Neural crest cell (in vitro differentiated cells): ENCODE measurements at places on chromosomes 7 and 10. TPM values are rescaled to one million over a fixed set of nuclear protein-coding genes. Genes with fewer than 3 reads are reported as not detected.
A peak's percentile ranks its signal among the peaks of the same experiment; 100 is the strongest.

DNA sequence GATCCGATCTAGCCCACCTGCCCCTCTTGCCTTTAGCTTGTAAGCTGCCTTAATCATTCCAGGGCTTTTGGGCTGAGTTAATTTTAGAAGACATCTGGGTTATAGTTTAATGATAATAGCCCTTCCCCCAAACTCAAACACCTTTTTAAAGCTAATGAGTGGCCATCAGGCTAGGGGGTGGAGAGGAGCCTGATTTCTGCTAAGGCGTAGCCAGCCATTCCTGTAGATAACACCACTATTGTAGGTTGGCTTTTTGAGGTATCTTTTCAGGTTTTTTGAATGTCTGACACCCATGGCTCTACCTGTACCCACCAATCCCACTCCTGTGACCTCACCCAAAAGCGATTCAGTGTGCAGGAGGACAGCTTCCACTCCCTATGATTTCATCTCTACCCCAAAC lies 7.6 kb upstream of the SYPL1 start:
- no peak for DNase-seq

DNA sequence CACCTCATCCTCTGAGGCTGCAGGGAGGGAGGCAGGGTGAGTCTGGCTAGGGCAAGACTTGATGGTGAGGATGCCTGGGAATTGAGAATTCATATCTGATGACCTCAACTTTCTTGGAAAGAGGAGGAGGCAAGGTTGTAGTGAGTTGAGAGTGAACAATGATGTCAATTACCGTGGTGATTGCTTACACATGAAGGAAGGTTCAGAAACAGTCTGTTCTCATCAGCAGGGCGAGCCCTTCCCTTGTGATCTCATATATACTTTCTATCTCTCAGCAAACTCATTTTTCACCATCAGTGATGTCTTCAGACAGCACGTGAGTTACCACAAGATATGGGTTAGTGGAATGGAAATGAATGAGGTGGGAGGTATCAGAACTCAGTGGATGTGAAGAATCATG lies 20.1 kb upstream of the COL13A1 start:
- DNase-seq, result no peak

DNA sequence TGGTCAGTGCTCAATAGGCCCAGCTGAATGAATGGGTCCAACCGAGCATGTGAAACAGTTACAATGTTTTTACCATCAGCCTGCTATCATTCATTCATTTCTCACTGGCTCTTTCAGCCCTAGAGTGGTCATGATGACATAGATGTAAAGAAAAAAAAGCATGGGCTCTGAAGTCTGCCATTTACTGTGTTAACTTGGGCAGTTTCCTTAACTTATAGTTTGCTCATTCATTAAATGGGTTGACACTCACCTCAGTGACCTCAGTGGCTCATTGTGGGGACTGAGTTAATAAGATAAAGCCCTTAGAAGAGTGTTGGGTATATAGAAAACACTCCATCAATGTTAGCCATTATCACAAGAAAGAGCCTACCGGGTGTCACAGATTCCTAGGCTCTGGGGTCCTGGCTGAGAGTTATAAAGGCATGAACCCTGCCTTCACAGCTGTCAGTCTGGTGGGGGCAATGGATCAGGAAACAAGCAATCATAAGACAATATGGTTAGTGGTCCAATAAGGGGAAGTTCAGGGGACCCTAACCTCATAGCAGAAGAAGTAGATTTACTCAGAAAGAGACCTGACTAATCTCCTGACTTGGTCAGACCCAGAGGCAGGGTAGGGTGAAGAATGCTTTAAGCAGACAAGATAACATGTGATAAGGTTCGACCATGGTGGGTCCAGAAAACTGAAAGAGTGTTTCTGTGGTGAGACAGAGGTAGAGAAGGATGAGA lies 29.7 kb upstream of the GPAM start:
- DNase-seq, result no peak

- DNase-seq, result no peak
Measured at GRCh38 chr10:33799944-33800323, 465.5 kb upstream of the NRP1 start.

- no peak for DNase-seq
Measured at GRCh38 chr7:42403831-42404230, 166.8 kb upstream of the GLI3 start.

Gene ELMO1
- 6.8 and 7.4 TPM in 2 replicates for total RNA-seq

- DNase-seq, result no peak
Measured at GRCh38 chr10:126080291-126080825, 184.0 kb downstream of the FANK1 start.

DNA sequence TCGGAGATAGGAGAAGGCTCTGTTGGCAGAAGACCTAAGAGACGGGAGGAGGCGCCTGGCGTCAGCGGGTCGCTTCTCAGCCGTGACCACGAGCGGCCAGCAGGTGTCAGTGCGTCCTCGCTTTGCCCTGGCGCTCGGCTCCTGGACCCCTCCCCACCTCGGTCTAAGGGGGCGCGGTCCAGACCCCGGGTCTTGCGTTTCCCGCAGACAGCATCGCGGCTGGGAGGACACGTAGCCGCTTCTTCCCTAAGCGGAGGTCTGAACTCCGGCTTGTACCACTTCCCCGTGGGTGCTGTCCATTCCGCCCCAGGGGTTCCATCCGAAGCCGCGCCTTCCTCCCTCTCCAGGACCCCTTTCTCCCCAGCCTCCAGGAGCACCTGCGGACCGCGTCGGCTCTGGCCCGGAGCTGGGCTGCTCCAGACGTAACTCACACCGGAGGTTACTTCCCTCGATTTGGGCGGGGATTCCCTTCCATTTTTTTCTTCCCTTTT lies 593 bp upstream of the ADRA2A start:
- DNase-seq, result peak; percentile 78

DNA sequence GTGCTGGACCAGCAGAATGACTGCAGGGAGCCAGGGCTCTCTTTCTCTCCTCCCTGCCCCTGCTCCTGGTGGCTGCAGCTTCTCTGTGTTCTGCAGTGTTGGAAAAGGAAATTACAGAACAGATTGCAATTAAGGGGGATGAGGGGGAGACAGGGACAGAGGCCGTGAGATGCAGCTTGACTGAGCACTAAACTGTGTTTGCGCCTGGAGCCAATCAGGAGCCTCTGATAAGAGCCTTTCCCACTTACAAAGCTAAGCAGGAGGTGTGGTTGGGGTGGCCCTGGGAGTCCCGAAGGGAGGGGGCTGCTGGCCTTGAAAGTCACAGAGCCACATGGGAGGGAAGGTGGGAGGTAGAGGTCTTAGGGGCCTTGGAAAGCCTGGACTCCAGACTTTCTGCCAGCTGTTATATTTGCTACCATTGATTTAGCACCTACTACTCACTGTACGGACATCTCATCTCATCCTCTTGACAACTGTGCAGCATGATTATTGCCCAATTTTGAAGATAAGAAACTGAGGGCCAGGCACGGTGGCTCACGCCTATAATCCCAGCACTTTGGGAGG lies 26.7 kb downstream of the TRIM8 start:
- DNase-seq, result no peak

- peak; percentile 8 for DNase-seq
Measured at GRCh38 chr7:18087026-18087686, 59.5 kb upstream of the PRPS1L1 start.

- no peak for DNase-seq
Measured at GRCh38 chr7:42548816-42549611, 312.0 kb upstream of the GLI3 start.

Gene PITRM1
- 46.6 and 47.4 TPM in 2 replicates for total RNA-seq

- no peak for DNase-seq
Measured at GRCh38 chr7:506391-506831, 13.2 kb downstream of the PDGFA start.

Gene EPO
- total RNA-seq, result 0.23 and 0.30 TPM in 2 replicates

DNA sequence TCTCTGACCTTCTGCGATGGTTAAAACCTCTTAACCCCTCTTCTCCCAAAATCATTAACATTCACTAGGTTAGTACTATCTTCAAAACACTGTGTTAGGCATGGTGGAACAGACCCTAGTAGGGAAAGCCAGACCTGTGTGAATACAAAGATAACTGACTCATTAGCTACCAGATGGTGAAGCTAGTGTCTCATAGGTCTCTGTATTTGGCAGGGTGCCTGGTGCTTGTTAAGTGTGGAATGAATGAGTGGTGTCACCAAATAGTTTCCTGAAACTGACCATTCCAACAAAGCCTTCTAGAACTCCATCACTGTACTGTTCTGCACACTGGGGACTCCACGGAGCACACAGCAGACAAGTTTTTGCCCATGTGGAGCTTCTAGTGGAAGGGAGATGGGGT lies 27.7 kb upstream of the TM9SF3 start:
- no peak for DNase-seq

Gene ANXA8L1
- not detected in 2 replicates for total RNA-seq

Gene SCART1
- 1.4 and 1.6 TPM in 2 replicates for total RNA-seq

GRCh38 chr7:39433550-39433949 lies 132.7 kb upstream of the YAE1 start:
- no peak for DNase-seq

Gene LRWD1
- 36.7 and 43.2 TPM in 2 replicates for total RNA-seq

- no peak for DNase-seq
Measured at GRCh38 chr10:3708852-3709251, 76.2 kb downstream of the KLF6 start.

DNA sequence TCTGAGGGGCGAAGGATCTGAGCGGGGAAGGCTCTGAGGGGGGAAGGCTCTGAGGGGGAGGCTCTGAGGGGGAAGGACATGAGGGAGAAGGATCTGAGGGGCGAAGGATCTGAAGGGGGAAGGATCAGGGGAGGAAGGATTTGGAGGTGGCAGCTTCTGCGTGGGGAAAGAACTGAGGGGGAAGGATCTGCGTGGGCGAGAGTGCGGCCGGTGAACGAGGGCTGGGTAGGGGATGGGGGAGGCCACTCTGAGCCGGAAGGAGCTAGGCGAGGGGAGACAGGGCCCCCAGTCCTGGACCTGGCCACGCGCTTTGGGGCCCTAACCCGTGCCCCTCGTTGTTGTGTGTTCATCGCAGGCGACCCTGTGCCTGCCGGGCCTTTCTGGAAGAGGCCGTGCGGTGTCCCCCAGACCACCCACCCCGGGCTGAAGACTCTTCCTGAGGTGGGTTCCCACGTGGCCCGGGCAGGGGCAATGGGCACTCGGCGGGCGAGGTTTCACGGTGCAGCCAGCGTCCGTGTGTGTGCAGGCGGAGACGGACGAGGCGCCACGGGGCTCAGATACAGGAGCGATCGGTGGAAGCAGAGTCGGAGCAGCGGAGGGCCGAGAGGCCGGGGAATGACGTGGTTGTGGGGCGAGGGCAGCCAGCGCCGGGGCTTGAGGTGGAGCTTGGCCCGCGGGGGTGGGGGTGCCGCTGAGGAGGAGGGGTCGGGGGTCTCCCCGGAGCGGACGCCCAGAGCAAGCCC lies 2.0 kb downstream of the CALY start:
- no peak for DNase-seq

DNA sequence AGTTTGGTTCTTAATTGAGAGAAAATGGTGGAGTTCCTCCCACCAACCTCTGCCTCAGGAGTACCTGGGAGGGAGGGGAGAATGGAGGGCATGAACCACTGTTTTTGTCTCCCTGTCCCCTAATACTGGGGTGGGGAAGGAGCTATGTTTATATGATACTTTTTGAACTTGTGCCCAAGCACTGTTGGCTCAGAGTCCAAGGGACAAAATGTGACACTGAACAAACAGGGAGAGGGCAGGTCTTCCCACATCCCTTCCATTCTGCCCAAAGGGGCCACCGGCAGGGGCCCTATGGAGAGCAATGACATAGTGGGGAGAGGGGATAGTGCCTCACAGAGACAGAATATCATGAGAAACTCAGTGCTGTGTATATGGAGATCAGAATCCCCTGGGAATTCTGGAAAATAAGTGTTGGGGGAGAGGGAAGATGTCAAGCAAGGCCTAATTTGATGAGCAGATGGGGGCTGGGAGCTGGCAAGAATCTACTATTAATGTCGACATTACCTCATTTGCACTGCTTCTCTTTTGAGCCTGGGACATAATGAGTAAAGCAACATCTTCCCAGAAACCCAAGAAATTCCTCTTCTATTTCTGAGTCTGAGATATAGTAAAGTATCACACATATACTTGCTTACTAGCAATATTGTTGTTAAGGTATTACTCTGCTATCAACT lies 180.6 kb downstream of the CYP26A1 start:
- no peak for DNase-seq

Gene WEE2
- total RNA-seq, result not detected in 2 replicates

- DNase-seq, result no peak
Measured at GRCh38 chr7:99146979-99147378, 3.1 kb upstream of the SMURF1 start.

DNA sequence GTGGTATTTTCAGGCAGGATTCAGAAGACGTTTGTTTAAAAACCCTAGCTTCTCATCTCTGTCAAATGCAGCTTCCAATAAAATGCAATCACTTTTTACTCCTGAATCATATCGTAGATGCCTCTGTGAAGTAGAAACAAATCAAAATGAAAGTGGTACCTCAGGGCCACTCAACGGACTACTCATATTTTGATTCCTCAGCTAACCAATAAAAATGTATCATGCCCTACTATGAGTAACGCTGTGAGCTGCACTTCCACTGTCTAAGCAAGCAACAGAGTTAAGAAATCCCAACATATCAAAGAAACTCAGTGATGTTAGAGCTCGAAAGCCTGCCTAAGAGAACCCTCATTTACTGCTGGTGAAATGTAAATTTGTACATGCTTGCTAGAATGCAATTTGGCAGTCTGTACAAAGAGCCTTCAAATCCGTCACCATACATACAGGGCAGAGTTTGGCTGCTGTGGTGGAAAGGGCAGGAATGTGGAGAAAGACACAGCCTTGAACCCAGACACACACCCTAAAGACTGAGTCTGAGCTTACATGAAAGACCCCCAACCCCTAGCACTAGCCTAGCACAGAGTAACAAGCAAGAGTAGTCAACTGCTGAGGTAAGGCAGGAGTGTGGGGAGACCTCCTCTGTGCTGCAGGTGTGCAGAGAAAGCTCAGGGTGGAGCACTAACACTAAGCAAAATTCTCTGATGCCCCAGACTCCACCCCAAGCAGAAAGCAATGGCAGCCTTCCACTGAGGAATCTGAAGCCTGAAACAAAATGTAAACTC lies 151.5 kb downstream of the ANK3 start:
- DNase-seq, result no peak

DNA sequence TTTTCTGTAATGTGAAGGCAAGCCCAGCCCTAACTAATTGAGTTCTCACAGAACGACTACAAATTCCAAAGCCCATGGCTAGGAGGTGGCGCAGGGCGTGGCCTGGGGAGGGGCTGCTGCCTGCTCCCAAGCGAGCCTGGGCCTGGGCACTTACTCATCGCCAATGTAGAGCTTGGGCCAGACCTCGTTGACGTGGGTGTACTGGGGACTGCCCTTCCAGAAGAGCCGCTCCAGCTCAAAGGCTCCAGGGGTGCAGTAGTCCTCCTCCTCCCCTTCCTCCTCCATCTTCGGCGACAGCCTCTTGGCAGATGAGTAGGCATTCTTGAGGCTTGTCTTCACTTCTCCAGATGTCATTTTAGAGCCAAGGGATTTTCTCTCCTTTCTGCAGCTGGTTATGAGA lies 53.3 kb upstream of the SAMD8 start:
- DNase-seq, result no peak

- DNase-seq, result no peak
Measured at GRCh38 chr10:126685756-126686155, 15.3 kb upstream of the C10orf90 start.

DNA sequence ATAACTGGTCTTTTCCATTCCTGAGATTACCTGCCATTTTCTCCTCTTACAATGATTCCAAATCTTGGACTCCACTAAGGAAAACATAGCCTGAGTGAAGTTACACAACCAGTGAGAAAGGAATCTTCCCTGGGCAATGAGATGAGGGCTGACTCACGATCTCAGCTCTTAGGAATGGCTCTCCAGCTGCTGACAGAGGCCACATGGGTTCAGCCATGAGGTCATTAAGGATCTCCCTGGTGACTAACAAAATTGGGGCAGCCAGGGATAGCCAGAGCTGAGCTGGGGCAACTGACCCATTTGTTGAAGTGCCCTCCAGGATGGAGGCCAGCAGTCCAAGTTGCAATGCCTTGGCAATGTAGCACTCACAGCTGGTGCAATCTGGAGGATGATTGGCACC lies 78.7 kb upstream of the MKLN1 start:
- no peak for DNase-seq

Gene ANKRD7
- not detected in 2 replicates for total RNA-seq
